ENCODE measurements at places on chromosomes 7 and 10. TPM values are rescaled to one million over a fixed set of nuclear protein-coding genes. Genes with fewer than 3 reads are reported as not detected.

GRCh38 chr7:27714831-27715444, 25.0 kb upstream of the TAX1BP1 start:
- DNase-seq: no peak

GRCh38 chr10:71782917-71783490, 9.7 kb upstream of the VSIR start:
- DNase-seq: no peak

- DNase-seq: no peak
Measured at GRCh38 chr7:78345979-78346378, 547.4 kb downstream of the PHTF2 start.

DNA sequence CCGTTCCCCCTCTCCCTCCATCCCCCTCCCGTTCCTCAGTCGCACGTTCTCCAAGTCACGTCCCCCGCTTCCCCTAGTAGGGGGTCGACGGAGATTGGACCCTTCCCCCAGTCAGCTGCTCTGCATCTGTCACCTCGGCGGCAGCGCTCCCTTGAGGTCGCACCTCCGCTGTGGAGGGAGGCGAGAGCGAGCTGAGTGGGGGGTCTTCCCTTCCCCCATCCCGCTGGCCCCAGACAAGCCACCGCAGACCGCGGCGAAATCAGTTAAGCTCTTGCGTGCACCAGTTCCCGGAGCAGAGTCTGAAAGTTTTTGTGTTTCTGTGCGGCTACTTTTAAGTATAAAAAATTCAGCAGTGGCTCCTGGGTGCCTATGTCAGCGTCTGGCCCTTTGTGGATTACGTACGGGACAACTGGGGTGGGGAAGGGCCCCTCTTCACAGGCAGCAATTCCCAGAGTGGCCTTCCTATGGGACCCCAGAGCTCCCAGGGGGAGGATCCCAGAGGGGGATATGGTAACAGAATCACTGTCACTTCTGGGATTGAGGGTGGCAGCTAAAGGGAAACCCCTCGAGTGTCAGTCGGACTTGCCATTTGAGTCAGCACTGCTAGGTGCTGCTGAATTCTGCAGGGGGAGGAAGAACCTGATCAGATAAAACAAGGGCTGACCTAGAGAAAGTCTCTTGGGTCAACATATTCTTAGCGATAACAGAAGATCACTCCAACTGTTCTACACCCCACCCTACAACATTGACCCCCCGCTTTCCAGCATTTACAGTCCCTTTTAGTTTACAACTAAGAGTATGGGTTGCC, 12.5 kb upstream of the DDIT4 start:
- DNase-seq: peak; percentile 83

GRCh38 chr7:37495574-37496184, 47.0 kb upstream of the ELMO1 start:
- DNase-seq: no peak

- no peak for DNase-seq
Measured at GRCh38 chr10:91352760-91353159, 57.4 kb upstream of the HECTD2 start.

DNA sequence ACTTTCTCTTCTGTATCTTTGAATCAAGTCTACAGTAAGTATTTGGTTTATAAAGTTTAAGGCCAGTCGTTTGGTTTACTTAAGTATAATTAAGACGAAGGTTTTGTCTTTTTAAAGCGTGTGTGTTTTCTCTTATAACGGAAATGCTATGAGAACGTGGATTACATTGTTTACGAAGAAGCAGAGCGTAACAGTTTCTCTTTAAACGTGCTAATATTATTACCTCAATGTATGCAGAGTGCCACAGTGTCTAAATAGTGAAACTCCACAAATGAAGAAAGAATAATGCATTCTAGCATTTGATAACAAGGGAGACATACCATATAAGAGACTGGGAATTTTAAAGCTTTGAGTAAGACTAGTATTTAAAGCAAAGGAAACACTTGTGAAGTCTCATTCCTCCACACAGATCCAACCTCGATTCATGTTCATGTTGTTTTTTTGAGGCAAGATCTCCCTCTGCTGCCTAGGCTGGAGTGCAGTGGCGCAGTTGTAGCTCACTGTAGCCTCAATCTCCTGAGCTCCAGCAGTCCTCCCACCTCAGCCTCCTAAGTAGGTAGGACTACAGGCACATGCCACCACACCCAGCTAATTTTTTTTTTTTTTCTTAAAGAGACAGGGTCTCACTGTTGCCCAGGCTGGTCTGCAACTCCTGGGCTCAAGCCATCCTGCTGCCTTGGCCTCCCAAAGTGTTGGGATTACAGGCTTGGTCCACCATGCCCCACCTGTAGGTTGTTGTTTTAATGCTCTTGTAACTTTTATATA, 75.1 kb downstream of the ANKRD61 start:
- peak; percentile 63 for DNase-seq

- no peak for DNase-seq
Measured at GRCh38 chr10:75332081-75332480, 69.5 kb downstream of the ZNF503 start.

- peak; percentile 83 for DNase-seq
Measured at GRCh38 chr7:16753102-16753931, at the start of gene TSPAN13. TSS of gene TSPAN13 (plus strand) at chr7:16753755. CDS start at chr7:16753968, 213 bp downstream.

DNA sequence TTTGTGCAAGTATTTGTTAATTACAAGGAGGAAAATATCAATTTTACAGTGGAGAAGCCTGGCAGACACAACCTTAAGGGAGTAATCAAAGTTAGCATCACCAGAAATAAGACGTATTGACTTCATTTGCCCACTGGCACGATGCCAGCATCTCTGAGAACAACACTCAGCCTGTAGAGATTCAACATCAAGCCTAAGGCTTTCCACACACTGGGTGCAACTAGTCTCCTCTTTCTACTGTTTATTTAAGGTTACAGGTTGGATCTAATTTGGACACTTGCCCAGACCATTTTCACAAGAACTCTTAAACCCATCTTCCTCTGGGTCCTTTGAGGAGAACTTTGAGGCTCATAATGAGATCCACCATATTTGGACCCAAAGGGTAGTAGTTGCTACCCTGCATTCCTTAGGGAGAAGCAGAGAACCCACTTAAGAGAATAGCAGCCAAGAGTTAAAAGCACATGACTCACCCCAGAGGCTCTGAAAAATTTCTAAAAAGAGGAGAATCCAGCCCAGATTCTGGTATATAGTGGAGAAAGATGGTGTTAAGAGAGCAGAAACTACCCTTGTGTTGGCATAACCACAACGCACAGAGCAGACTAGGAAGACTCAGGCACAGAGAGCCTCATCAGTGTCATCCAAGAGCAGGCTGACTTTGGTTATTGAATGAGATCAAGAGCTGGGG, 97.3 kb downstream of the CCDC71L start:
- DNase-seq: no peak

DNA sequence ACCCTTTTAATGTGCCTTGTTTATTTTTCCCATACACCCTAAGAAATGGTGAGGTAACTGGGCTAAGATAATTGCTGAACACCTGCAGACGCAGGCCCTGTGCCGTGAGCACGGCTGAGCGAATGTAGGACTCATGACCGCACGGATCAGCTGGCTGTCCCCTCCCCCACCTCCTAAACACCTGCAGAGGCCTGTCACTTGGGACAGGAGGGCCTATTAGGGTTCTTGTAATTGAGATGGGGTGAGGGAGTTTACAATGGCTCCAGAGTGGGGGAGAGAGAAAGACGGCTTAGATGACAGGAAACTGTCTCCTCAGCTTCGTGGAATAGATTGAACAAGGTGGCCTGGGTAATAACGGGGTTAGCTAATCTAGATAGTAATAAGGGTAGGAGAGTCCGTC, 291.7 kb upstream of the HABP2 start:
- no peak for DNase-seq

DNA sequence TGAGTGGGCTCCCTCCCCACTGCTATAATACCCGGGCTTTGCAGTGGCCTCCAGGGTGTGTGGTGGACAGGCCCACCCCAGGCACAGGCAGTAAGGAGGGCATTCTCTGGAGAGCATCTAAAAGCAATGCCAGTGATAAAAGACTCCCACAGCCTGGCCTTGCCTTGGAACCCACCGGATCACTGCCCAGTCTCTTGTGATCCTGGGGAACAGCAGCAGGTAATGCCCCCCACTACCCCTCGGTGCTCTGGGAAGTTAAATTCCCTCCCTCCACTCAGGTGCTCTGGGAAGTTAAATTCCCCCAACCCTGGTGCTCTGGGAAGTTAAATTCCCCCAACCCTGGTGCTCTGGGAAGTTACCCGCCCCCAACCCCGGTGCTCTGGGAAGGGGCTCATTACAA, 565.2 kb downstream of the TCERG1L start:
- DNase-seq: no peak

GRCh38 chr7:78153285-78153684, 354.7 kb downstream of the PHTF2 start:
- DNase-seq: no peak

- no peak for DNase-seq
Measured at GRCh38 chr10:119401671-119402395, 140.7 kb downstream of the RGS10 start.

DNA sequence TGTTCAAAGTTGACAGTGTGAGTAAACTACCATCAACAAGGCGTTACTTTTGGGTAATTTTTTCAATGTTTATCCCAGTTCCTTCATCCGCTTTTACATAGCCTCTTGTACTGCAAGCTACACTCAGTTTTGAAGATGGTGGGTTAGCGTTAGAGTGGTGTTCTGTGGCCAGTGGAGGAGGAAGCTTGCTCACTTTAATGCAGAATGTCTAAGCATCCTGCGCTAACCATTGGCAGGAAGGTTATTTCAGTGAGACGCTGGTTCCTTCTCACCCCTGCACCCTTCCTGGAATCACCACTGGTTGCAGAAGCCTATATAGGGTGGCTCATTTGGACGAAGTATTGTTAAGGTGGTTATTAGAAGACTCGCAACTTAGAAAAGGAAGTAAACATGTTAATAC, 159.1 kb downstream of the CELF2 start:
- DNase-seq: peak; percentile 63

GRCh38 chr7:21193895-21194294, 234.0 kb upstream of the SP4 start:
- DNase-seq: no peak

GRCh38 chr10:66719483-66719882, 206.4 kb upstream of the LRRTM3 start:
- DNase-seq: no peak

SORCS3 gene
- total RNA-seq: not detected

SHH gene
- total RNA-seq: not detected

TECTB gene
- total RNA-seq: not detected

SERPINE1 gene
- total RNA-seq: 0.05 TPM

Data from activated CD4-positive, alpha-beta T cell treated with anti-CD3 and anti-CD28 coated beads for 36 hours (primary cell).